Stimulated activated CD4-positive, alpha-beta T cell treated with anti-CD3 and anti-CD28 coated beads, TNF-alpha, amount 100 ng/mL, for 48 hours (primary cell): ENCODE measurements at places on chromosomes 1 and 21.

GRCh38 chr1:3211582-3212375, 142.8 kb downstream of the PRDM16 start:
- DNase-seq = no peak

DNA sequence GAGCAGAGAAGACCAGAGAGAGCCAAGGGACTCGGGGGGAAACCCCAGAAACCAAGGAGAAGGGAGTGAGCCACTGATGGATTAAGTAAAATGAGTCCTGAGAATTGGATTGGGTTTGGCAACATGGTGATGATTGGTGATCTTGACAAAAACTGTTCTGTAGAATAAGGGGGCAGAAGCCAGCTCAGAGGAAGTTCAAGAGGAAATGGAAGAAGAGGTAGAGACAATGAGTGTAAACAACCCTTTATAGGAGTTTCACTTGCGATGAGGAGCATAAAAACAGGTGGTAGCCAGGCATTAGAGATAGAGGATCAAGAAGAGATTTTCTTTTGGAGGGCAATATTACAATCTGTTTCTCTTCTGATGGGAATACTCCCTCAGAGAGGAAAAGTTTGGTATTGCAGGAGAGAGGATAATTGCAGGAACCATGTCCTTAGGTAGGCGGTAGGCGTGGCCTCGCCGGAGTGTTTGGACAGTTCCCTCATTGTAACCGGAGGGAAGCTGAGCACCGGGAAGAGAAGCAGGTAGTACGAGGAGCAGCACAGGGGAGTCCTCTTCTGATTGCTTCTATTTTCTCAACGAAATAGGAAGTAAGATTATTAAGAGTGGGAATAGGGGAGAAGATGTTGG, 68.4 kb upstream of the TENT5C start:
- DNase-seq = no peak

- peak; percentile 34 for DNase-seq
These were observed 354.0 kb upstream of the DUSP10 start for GRCh38 chr1:222095606-222096475.

DNA sequence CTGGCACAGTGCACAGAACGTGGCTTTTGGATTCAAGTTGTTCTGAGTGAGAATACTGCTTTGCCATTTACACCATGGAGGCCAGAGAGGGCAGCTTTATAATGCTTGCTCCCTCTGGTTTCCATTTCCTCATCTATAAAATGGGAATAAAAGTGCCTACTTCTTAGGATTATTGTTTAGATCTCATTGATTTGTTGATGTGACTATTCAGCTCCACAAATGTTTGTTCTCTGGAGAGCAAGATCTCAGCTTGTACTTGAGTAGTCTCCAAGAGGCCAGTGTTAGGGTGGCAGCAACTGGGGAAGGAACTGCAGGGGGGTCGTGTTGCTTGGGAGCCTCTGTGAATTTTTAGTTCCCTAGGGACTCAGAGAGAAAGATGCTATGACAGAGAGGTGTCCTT, 55.2 kb downstream of the YARS1 start:
- no peak for DNase-seq

DNA sequence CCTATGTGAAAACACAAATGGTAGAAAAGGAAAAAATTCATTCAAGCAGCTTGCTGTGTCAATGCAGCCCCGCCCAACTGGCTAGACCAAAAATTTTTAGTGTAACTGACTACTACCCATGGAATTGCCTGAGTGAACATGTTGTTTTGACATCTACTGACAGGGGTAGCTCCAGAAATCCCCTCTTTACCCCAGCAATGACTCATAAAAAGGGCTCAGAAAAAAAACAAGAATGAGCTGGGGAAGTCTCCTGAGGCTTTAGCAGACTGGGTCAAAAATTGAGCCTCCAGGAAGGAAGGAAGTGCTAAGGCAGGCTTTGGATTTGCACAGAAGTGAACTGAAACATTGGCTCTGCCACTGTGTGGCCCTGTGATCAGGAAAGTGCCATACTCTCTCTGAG, 24.4 kb upstream of the FGGY start:
- DNase-seq = no peak

DNA sequence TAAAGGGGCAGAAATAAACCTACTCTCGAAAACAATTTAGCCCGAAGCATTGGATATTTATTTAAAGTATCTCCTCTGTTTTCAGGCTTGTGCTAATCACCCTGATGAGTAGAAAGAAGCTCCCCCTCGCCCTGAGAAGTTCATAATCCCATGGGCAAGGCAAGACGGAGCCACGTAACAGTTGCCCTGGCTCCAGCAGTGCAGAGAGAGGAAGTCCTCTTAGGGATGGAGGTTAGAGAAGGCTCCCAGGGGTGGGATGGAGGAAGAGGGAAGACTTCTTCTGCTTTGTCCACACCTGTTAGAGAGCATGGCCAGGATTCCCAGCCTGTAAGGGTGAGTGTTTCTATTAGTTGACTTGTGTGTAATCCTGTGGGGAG, 3.4 kb upstream of the GPR25 start:
- no peak for DNase-seq

DNA sequence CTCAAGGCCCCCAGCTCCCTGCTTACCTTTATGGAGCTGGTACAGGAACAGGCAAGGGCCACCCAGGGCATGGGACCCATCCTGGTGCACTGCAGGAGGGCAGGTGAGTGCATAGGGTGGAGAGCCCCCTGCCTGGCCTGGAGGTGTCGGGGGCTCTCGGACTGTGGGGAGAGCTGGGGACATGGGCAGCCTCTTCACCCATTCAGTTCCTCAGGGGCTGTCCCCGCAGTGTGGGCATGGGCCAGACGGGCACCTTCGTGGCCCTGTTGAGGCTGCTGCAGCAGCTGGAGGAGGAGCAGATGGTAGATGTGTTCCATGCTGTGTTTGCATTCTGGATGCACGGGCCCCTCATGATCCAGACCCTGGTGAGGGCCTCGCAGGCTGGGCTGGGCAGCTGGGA, 7.3 kb upstream of the LGR6 start:
- DNase-seq = no peak

GRCh38 chr1:187626056-187626455, 797.3 kb downstream of the PLA2G4A start:
- DNase-seq = no peak

GRCh38 chr1:41486371-41487125, 2.1 kb upstream of the EDN2 start:
- DNase-seq = no peak

GRCh38 chr1:163054181-163054591, 15.0 kb upstream of the RGS4 start:
- DNase-seq = no peak

DNA sequence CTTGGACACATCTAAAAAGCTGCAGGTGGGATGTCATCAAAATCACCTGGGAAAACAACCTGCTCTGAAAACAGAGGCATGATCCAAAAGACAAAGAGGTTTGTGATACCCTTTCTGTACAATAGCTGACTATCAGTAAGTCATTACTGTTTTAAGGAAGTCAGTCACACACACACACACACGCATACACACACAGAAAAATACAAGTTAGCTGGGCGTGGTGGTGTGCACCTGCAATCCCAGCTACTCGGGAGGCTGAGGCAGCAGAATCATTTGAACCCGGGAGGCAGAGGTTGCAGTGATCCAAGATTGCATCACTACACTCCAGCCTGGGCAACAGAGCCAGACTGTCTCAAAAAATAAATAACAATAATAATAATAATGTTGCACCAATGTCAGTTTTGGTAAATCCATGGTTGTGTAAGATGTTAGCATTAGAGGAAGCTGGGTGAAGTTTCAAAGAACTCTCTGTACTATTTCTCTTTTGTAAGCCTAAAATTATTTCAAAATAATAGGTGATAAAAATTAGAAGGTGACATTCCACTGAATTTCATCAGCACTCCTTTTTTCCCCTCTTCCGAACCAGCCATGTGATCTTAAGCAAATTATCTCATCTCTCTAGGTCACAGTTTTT, 9.9 kb upstream of the HLCS start:
- no peak for DNase-seq

DNA sequence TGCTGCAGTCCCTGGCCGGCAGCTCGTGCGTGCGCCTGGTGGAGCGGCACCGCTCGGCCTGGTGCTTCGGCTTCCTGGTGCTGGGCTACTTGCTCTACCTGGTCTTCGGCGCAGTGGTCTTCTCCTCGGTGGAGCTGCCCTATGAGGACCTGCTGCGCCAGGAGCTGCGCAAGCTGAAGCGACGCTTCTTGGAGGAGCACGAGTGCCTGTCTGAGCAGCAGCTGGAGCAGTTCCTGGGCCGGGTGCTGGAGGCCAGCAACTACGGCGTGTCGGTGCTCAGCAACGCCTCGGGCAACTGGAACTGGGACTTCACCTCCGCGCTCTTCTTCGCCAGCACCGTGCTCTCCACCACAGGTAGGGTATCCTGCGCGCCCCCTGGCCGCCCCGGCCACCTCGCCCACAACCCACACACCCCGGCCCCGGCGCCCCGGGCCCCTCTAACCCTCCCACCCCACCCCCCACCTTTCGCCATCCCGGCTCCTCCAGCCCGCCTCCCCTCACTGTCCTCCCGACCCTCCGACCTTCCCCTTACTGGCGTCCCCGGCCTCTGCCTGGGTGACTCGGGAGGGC, 352 bp downstream of the KCNK1 start:
- DNase-seq = no peak

- DNase-seq = no peak
These were observed 190.0 kb downstream of the ATP6V1G3 start for GRCh38 chr1:198350456-198350855.

DNA sequence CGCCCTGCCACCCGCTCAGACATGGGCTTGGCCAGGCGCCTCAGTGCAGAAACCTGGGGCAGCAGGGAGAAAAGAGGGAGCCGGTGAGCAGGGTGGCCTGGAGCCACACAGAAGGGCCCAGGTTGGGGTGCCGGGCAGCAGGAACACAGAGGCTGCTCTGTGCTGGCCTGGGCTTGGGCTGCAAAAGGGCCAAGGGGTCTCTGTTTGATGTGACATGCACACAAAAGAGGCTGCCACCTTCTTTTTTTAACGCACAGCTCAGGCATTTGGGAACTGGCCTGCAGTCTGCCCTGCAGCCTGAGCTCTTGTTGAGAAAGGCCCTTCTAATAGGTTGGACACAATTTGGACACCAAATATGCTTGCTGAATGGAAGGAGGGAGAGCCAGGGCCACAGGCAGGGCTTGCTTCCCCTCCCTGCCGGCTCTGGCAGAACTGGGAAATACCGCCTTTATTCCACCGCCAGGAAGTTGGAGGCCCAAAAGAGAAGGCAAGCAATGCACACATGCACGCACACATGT, 32.4 kb downstream of the KIF21B start:
- no peak for DNase-seq

DNA sequence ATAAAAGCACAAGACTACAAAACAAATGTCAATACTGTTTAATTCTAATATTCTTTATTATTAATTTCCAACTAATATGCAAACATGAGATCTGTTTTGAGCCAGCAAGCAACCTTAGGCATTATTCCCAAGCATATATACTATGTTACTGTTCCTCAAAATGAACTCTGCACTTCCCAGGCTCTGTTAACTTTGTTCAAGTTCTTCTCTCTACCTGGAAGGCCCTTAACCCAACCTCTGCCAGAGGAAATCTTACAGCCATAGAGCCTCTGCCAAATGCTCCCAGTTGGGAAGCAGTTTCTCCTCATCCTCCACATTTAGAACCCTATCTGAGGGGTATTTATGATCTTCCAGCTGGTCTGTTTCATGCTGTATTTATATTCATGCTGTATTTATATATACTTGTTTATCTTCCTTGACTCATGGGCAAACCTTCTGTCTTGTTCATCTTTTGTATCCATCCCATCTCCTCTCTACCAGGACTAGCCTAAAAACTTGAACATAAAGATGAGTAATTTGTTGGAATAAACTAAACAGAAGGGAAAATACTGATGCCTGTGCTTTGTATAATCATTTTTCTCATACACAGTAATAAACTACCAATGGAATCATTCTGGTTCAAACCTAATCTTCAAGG, 5.3 kb downstream of the IVNS1ABP start:
- no peak for DNase-seq

GRCh38 chr1:233543338-233544255, 70.3 kb upstream of the KCNK1 start:
- no peak for DNase-seq

GRCh38 chr1:94622757-94623156, 81.2 kb upstream of the F3 start:
- DNase-seq = no peak

DNA sequence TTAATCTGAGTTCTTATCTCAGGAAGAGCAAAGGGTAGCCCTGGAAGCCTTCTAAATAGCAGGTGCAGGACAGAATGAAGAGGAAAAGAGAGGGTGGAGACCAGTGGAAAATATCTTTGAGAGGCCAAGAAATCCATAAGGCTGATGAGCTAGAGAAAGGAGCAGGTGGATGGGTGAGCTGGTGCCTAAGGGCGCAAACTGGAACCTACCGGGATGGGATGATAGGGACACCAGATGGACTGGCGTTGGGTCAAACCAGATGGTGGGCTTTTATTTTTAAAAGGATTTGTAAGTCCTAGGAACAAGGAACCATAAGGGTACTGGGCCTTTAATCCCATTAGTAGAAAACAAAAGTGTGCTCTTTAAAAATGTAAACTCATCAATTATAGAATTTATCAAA, 59.7 kb downstream of the RGL1 start:
- no peak for DNase-seq

DNA sequence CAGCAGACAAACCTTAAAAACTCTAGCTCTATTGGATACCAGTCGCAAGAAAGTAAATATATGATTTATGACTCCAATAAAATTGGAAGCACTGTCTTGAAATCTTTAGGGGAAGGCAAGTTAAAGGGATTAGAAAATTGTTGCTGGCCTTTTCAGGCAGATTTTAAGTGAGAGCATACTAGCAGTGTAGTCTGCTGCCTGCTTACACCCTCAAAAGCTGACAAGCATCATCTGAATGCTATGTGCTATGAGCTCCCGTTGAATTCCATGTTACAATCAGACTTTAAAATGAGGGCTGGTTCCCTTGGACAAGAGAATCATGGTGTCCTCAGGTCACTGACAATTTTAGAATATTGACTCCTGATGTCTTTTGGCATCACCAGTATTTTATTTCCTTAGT, 271.1 kb upstream of the C1orf105 start:
- DNase-seq = no peak

DNA sequence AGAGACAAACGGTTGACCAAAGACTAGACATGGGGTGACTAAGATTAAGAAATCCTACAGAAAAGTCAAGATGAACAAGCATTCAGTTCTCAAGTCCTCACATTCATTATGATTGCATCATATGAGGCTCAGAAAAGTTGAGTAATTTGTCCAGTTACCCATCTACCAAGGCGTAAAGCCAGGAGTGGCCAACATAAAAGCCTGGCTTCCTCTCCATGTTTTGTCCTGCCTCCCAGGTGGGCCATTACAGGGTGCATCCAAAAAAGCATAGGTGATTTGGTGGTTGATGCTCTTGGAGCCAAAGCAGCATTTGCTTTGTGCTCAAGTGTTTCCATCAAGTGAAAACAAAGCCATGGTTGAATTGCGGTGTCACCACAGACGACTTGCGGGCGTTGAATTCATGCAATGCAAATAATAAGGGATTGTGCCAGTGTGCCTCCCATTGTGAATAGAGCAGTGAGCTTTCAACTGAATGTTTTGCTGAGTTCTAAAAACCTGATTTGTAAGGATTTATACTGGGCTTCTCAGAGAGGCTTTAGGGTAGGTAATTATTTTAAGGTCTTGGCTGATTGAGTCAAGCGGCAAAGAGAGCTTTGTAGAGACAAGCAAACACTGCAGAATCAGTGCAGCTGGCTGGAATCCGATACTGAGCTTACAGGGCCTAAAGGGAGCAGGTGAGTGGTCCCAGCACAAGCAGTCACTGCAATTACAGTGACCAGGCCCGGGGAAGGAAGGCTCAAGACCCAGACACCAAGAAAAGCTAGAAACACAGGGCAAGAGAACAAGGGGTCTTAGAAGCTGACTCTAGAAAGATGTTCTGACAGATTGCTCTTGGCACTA, 54.1 kb downstream of the KCNJ15 start:
- no peak for DNase-seq
